ENCODE measurements at places on chromosomes 2 and 18.

GRCh38 chr2:17911491-17912260 is 33.2 kb downstream of the KCNS3 start:
- DNase-seq: no peak

DNA sequence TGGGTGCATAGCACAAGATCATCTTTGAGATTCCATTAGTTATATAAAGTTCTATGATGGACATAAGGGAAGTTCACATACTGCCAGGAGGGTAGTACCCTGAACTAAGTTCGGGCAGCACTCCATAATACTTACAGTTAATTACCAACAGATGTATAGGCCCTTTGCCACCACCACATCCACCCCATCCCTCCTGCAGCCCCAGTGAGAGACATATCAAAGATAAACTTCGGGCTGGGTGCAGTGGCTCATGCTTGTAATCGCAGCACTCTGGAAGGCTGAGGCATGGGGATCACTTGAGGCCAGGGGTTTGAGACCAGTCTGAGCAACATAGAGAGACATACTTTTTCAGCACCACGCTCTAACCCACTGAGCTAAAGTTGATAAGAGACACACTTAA is 46.4 kb upstream of the NPAS2 start:
- no peak for DNase-seq

- no peak for DNase-seq
These were observed 57.8 kb downstream of the AFTPH start for GRCh38 chr2:64581777-64582539.

GRCh38 chr18:32919799-32920198 is 147.0 kb upstream of the KLHL14 start:
- no peak for DNase-seq

DNA sequence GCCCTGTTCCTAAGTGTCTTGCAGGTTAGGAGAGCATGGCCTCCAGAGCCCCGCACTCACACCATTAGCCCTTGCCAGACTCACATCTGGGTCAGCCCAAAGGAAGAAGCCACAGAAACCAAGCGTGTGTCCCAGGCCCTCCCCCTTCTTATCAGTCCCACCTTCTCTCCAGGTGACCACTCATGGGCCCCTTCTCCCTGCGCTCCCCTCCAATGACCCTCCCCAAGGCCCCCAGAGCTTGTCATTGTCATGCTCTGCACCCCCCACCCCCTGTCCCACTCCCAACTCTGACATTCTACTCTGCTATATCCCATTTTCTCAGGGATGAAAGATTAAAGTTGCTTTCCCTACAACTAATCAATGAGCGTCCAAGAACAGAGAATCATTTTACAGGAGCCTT is 30.1 kb downstream of the CAPN14 start:
- no peak for DNase-seq

- DNase-seq: no peak
These were observed 295.1 kb upstream of the RND3 start for GRCh38 chr2:150782613-150783012.

DNA sequence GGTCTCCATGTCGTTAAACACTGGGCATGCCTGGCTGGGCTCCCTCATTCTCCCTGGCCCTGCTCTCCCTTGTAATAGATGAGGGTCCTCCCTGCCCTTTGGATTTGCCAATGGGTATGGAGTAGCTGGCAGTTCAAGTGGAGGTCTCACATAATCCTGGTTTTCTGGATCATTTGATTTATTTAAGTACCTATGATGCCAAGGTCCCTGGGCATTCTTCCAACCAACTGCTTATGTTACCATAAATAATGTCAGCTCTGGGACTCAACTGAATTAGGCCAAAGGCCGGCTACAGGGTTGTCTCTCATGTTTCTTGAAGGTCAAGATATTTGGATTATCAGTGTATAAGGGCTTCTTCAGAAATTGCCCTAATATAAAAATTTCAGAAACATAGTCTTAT is 104.9 kb upstream of the LYPD6 start:
- DNase-seq: no peak

DNA sequence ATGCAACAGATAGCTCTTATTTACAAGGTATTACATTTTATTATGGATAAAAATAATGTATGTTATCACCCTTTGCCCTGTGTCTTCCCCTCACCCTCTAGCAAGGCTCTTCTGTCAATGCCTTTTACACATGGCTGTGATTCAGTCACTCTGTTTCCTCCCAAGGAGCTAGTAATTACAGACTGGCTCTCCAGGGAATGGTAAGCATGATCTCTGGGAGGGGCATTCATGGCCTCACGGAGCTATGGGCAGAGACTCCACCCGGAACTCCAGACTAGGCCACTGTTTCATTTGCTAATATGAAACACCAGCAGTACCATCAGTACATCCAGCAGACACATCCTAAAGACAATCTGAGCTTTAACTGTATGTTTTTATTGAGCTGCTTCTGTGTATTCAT is 410.9 kb upstream of the CYRIA start:
- no peak for DNase-seq

DNA sequence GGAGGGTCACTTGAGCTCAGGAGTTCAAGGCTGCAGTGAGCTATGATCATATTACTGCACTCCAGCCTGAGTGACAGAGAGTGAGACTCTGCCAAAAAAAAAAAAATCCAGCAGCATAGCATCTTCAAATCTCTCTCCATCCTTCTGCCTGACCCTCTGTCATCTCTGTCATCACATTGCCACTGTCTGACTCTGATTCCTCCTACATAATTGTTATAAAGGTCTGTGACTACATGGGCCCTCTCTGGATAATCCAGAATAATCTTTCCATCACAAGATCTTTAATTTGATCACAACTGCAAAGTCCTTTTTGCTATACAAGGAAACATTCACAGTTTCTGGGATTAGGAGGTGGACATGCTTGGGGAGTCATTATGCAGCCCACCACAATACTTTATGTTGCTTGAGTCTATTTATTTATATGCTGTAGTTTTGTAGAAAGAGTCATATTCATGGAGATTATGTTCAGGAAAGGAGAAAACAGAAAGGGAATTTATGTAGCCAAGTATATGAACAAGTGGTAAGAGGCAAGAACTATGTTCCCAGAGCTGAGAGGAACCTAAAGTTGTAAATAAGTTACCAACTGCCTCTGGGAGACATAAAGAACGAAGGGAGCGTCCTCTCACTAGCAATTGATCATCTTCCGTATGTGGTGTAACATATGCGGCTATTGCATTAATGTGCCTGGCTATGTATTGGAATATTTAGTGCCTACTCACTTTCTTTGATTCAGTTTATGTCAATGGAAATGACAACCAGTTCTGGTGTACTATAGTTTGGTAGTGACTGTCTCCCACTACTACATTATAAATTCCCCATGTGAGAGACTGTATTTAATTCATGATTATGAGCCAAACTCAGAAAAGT is 21.5 kb downstream of the RND3 start:
- DNase-seq: no peak

DNA sequence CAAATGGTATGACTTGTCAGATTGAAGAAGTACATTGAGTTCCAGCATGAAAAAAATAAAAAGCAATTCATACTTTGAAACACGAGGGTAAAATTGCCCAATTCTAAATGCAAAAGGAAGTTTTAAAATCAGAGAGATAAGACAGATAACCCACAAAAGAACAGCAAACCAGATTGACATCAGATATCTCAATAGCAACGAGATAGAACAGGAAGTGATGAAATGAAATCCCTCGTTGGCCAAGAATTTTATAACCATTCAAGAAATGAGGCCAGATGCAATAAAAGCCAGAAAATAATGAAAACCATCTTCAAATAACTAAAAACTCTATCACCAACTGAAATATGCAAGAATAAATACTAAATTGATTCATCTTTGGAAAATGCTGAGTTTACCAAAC is 172.8 kb downstream of the CD226 start:
- DNase-seq: no peak

DNA sequence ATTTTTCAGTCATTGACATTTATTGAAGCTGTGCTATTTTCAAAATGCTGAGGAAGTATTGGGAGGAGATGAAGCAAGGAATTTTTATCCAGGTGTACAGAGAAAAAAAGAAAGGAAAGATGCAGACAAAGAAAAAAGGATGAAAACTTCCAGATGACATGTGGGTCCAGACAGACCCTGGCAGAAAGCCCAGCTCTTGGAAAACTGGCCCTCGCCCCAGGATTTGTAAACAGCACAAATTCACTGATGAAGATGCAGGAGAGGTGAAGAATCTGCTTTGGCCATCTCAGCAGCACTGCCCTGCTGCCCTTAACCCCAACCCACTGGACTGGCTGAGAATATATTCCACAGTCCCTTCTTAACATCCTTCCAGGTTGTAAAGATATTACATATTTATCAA is 12.5 kb downstream of the TACR1 start:
- no peak for DNase-seq

DNA sequence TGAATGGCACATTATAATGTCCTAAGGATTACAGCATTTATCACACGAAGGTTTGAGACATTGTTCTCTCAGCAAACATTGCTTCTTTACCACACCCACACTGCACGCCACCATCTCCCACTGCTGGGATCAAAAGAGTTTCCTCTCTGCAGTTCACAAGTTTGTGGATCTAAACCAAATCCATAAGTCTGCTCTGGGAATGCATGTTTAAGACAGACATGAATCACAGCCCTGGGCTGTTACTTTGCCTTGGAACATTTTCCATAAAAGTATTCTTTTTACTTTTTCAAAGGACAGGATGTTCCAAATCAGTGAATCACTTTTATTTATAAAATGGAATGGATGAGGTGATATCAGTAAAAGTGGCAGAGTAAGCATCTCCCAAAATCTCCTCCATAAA is 36.1 kb downstream of the STPG4 start:
- peak; percentile 55 for DNase-seq

DNA sequence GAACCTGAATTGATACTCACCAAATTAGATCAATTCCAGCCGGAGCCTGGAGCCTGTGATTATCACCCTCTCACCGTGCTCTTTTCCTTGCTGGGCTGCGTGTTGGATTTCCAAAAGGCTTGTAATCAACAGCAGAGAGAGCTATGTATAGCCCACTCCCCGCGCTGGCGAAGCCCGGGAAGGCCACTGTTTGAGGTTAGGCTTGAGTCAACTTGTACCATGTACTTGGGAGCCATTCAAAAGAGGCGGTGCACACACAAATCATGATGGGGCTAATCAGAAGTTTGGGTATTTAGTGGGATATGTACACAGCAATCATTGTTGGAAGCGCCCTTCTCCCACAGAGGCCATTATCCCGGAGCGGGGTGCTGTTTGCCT is 151.6 kb downstream of the GLI2 start:
- DNase-seq: no peak

DNA sequence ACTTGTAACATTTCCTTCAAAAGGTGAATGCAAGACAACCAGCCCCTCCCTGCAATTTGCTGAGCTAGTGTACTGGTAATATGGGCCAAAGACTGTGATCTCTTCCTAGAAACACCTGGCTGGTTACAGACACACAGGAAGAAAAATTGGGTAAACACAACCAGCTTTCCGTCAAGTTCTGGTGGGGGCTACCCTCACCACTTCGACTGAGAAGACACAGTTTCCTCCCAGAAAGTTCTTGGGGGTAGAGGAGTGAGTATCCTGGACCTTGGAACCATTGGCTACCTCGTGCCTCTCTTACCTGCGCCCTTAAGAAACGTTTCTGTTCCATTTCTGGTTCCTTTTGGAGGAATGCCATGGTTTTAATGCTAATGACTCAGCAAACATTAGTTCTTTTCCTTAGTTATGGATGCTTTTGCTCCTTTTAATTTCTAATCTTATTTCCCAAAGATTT is 120.9 kb upstream of the DLX2 start:
- DNase-seq: no peak

- no peak for DNase-seq
These were observed 17.0 kb downstream of the WDPCP start for GRCh38 chr2:63571291-63571690.

GRCh38 chr2:9497017-9497416 is 22.7 kb downstream of the IAH1 start:
- DNase-seq: no peak

DNA sequence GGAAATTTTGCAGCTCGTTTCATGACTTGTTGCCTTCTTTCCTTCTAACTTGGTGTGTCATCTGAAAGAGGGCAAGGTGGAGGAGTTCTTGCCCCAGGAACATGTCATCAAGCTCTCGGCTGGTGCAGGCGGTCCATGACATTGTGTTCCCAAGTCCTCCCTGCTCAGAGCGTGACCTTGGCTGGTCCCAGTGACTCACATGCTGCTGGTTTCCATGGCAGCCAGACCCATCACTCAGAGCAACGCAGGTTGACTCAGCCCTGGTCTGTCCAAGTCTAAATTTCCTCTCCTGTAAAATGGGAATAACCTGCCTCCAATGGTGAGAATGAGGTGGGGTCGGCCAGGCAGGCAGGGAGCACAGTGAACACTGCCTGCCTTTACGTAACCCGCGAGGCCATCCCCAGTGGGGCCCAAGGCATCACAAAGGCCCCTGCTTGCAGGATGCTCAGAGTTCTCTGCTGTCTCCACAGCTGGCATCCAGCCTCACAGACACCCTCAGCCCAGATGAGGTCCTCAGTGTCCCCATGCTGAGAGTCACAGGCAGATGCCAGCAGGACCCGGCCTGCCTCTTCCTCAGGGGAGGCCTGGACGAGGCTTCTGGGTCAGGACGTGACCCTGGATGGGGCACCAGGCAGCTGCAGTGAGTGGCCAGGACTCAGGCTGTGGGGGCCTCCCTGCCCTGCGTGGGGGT is 143.7 kb downstream of the TPO start:
- no peak for DNase-seq

DNA sequence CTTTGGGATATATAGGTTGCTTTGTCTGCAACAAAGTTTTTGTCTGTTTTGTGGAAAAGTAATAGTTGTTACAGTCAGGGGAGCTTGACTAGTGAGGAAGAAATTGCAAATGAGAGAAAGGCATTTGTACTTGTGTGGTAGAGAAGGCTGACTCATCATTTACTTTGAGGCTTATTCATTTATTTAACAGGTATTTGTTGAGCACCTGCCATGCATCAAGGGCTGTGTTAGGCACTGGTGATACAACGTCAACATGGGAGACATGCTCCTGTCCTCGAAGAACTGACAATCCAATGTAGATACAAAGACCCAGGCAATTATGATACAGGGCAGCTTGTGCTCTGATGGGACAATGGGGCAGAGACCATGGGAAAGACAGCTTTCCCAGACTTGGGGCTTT is 79.5 kb downstream of the UPP2 start:
- DNase-seq: no peak

DNA sequence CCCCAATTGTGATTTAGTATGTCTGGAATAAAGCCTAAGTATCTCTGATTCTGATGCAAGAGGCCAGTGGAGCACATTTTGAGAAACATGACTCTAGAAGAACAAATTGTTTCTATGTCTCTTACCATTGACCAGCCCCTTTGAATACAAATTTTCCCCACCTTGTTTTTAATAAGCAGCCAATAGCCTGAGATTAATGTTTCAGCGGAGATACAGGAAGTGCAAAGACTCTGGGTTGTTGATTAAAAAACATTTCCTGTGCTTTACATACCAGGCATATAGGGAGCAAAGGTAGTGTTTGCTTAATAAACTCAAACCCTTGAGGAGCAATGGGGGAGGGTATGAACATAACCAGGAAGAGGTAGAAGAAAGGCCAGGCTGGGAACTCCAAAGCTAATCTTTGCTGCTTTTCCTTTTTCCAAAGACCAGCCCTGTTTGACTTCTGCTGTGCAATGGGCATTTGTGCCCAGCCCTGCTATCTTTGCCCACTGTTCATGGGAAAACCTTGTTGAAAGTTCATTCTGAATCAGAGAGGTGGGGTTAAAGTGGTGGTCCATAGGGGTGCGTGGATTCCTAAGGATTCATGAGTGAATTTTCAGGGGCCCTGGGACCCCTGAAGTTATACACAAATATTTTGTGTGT is 29.3 kb downstream of the UPP2 start:
- DNase-seq: no peak

- no peak for DNase-seq
These were observed 18.7 kb downstream of the HNRNPLL start for GRCh38 chr2:38583994-38584393.

- DNase-seq: no peak
These were observed 517.1 kb upstream of the MYT1L start for GRCh38 chr2:2848198-2848597.
